ENCODE measurements at places on chromosomes 6 and 20.
A peak's percentile ranks its signal among the peaks of the same experiment; 100 is the strongest.

DNA sequence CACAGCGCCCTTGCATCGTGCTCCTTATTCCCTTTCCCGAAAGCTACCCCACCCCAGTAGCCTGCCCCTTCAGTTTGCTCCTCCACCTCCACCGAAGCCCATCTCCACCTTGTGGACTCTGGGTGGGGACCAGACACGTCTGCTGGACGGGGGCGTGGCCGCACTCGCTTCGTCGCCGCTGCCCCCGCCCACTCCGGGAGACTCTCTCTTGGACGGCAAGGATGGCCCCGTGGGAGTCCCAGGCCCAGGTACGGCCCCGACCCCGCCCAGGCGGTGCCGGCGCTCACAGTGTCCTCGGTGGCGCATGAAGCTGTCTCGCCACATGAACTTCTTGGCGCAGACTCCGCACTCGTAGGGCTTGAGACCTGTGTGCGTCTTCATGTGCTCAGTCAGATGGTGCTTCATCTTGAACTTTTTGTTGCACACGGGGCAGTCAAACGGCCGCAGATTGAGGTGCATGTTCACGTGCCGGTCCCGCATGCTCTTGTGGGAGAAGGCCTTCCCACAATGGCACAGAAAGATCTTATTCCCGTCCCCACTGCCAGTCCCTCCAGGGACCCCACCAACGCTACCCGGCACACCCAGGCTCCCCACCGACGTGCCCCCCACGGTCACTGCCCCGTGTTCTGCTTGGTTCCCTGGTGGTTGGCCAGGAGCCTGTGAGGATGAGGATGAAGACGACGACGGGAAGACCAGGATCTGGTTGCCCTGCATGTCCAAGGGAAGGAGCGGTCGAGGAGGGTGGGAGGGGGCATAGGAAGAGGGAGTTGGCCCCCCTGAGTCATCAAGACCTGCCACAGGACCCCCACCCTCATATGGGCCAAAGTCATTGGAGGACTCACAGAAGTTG lies 1.3 kb upstream of the TAPBP start:
- DNase-seq = peak; percentile 19

GRCh38 chr6:34435916-34436315 lies 10.0 kb upstream of the RPS10 start:
- DNase-seq = no peak

- no peak for DNase-seq
Measured at GRCh38 chr6:12536416-12536815, 180.2 kb upstream of the PHACTR1 start.

DNA sequence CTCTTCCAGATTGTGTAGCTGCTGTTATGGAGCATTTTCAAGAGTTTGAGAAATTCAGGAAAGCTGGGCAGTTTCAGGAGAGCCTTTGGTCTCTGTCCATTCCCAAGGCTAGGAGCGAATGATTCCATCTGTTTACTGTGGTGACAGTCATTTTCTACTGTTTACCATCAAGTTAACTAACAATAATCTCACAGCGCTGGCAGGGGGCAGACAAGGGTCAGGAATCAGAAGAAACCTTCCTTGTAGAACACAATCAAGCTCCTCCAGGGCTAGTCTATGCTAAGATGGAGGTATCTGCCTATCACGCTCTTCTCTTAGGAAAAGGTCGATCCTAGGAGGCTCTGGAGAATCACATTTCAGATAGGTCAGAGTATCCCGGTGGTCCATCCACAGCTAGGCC lies 293.9 kb downstream of the KIF16B start:
- DNase-seq = no peak

- peak; percentile 78 for DNase-seq
Measured at GRCh38 chr6:108921547-108922361, 73.5 kb downstream of the ARMC2 start.

Measured in fibroblast of skin of right biceps (primary cell).